Mammary microvascular endothelial cell (primary cell): ENCODE measurements at places on chromosomes 2 and 18. TPM values are rescaled to one million over a fixed set of nuclear protein-coding genes. Genes with fewer than 3 reads are reported as not detected.

HSBP1L1 gene
- total RNA-seq = 5.8 and 9.1 TPM in 2 replicates

ST6GAL2 gene
- total RNA-seq = 0.15 TPM in 1 of 2 replicates, not detected in the other

IL1R2 gene
- total RNA-seq = not detected in 2 replicates

ST8SIA5 gene
- 0.05 TPM in 1 of 2 replicates, not detected in the other for total RNA-seq

BAZ2B gene
- total RNA-seq = 20.8 and 20.9 TPM in 2 replicates

AGXT gene
- not detected in 2 replicates for total RNA-seq

GATA6 gene
- 2.0 and 3.8 TPM in 2 replicates for total RNA-seq

LRATD1 gene
- total RNA-seq = 2.3 and 3.8 TPM in 2 replicates
